Left hindlimb (tissue), 1 donor: ENCODE measurements at places on chromosomes 4 and X.

GRCh38 chrX:1392376-1393068 lies 609 bp upstream of the SLC25A6 start:
- DNase-seq, result peak; percentile 89

GRCh38 chrX:29040160-29040559 lies 452.9 kb downstream of the IL1RAPL1 start:
- no peak for DNase-seq

DNA sequence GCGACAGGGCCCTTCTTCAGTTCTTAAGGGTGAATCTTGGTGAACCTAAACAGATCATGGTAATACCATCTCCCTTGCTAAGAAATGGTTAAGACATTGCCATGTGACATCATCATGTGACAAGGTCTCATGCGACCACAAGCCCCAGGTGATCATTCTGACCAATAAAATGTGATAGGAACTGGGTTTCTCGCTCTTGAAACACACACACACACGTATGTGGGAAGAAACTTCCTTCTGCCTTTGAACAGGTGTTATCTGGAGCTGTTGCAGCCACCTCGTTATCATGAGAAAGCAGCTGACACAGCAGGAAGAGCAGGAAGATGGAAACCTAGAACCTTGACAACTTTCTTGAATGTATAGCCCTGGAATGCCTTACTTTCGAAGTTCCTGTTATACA lies 10.2 kb downstream of the SOD3 start:
- no peak for DNase-seq

DNA sequence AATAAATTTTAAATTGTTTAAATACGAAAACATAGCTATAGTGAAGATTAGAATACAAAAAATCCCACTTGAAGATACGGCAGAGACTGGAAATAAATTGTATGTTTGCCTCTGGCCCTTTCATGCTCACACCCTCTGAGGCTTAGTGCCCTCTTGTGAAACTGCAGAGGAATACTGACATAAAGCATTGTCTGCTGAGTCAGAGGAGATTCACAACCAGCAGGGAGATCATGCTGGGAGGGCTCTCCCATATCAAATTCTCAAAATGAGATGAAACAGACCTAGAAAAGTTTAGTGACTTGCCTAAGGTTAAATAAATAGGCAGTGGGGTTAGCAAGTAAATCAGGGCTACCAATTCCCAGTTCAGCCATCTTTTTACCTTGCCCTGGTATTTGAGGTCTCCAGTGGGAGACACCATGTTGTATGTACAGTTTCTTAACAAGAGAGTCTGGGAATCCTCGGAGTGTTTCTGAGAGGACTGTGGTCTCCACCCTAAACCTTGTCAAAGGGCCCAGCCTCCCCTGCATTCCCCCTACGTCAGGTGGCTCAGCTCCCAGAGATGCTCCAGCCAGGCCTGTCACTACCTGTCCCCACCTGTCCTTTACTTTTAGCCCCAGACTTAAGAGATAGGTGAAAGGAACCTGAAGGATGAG lies 581.4 kb upstream of the DIPK2B start:
- DNase-seq, result no peak

- peak; percentile 47 for DNase-seq
Observed at GRCh38 chr4:109434007-109434971, 674 bp downstream of the SEC24B start.

DNA sequence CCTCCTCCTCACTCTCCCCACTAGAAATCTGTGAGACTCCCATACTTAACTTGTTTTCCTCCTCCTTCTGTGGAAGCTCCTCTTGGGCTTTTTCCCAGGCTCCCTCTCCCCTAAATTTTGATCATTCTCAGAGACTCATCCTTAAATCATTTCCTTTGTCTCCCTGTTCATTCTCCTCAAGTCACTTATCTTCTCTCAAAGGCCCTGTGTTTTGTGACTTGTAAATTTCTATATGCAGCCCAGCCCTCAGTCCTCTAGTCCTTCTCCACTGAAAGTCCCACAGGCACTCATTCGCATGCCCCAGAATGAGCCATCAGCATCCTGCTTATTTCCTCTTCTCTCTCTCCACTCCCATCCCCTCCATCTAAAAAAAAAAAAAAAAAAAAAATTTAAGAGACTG lies 171.8 kb downstream of the SOWAHB start:
- no peak for DNase-seq

GRCh38 chrX:21972721-21973120 lies 32.2 kb downstream of the SMS start:
- DNase-seq, result no peak

DNA sequence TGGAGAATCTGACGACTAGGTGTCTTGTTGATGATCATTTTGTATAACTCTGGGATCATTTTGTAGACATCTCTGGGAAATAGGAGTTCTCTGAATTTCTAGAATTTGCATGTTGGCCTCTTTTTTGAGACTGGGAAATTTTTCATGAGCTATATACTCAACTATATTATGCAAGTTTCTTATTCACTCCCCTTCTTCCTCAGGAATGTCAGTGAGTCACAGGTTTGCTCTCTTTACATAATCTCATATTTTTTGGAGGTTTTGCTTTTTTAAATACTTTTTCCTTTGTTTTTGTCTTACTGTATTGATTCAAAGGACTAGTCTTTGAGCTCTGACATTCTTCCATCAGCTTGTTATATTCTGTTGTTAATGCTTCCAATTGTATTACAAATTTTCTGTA lies 1324.2 kb downstream of the TECRL start:
- no peak for DNase-seq

GRCh38 chr4:123401271-123402120 lies 4.9 kb downstream of the SPRY1 start:
- DNase-seq, result no peak

GRCh38 chrX:129577473-129577872 lies 37.4 kb downstream of the OCRL start:
- DNase-seq, result no peak

DNA sequence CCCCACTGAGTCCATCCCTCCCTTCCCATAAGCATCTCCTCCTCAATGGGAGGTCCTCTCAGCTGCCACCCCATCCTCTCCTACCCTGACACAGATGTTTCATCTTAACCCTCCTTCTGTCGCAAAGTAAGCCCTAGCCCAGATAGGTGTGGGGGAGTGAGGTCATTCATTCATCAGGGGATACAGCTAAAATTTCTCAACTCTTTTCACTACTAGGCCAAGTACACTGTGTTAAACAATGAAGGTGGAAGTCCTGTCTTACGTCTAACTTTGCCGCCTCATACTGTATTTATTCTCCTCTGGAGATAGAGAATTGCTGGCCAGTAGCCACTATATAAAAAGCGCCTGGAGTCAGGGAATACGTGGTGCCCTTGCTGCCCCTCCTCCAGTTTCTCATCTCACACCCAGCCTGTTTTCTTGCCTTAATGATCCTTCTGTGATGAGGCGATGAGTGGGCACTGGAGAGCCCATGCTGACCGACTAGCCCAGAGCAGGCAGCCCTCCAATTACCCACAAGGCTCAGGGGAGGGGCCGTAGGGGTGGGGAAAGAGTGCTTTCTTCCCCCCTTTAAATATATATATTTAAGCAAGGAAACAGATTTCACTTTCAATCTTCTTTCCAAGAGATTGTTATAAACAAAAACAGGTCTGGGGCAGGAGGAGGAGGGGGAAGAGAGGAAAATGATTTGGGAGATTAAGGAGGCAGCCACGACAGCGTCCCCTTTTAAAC lies 149.5 kb downstream of the PJA1 start:
- DNase-seq, result no peak

- no peak for DNase-seq
Observed at GRCh38 chrX:109873983-109874382, 128.9 kb upstream of the TMEM164 start.

DNA sequence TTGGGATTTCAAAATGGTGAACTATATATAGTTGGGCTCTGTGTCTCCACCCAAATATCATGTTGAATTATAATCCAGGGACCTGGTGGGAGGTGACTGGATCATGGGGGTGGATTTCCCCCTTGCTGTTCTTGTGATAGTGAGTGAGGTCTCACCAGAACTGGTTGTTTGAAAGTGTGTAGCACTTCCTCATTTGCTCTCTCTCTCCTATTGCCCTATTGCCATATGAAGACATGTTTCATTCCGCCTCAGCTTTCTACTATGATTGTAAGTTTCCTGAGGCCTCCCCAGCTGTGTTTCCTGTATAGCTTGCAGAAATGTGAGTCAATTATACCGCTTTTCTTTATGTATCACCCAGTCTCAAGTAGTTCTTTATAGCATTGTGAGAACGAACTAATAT lies 545.6 kb downstream of the TRAM1L1 start:
- DNase-seq, result no peak

DNA sequence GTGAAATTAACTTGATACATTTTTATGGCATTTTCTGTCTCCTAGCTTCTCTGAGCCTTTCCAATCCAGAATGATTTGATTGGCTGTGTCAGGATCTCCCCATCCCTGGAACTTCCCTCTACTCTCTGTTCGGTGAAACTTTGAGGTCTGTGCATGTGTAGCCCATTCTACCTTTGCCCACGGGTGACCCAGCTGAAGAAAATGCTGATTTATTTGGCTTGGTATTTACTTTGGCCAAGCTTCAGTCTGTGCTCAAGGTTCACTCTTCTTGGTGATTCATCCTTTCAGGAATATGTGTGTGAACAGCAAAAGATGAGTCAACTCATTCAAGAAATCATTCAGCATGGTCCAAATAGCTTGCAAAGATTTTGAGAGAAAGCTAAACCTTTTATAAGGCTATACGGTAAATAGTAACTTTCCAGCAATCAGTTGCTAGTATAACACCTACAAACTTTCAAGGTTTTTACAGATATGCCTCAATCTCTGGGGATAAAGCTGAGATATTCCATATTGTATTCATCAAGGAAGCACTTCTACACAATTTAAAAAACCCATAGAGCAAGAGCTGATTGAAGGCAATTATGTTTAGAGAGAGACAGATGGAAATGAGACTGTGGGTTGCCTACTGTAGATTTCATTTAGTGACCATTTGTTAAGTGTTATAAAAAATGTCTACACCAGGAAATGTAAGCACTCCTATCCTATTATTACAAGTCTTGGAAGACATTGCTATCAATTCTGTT lies 233.9 kb upstream of the CXXC4 start:
- no peak for DNase-seq

- no peak for DNase-seq
Observed at GRCh38 chr4:130403221-130403620, 1307.3 kb downstream of the C4orf33 start.

GRCh38 chrX:41336447-41336846 lies 2.5 kb downstream of the DDX3X start:
- no peak for DNase-seq

DNA sequence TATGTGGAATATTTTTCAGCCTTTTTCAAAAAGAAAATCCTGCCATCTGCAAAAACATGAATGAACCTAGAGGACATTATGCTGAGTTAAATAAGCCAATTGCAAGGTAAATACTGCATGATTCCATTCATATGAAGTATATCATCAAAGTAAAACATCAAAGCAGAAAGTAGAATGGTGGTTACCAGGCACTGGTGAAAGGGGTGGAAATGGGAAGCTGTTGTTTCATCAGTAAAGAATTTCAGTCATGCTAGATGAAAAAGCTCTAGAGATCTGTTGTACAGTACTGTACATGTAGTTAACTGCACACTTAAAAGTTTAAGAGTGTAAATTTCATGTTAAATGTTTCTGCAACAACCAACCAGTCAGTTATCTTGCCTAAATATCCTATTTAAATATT lies 196.8 kb upstream of the ADGRL3 start:
- no peak for DNase-seq
